ENCODE measurements at places on chromosomes 5 and 9.
A peak's percentile ranks its signal among the peaks of the same experiment; 100 is the strongest.

GRCh38 chr9:115596021-115596745, 478.2 kb upstream of the TNC start:
- no peak for DNase-seq

DNA sequence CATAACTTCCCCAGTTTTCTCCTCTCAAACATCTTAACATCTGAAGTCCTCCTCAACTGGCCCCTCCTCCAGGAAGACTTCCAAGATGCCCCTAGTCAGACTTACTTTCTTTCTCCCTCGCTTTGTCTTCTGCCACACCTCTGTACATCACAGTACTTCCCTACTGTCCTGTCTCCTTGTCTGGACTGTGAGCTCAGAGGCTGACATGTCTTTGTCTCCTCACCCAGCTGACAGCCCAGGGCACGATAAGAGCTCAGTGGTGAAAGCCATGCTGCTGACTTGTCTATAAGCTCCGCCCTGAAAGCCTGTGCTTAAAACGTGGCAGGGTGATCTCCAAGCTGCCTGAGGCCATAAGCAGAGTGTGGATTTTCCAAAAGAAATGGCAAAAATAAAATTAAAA, 33.0 kb upstream of the SLC25A51 start:
- DNase-seq = no peak

DNA sequence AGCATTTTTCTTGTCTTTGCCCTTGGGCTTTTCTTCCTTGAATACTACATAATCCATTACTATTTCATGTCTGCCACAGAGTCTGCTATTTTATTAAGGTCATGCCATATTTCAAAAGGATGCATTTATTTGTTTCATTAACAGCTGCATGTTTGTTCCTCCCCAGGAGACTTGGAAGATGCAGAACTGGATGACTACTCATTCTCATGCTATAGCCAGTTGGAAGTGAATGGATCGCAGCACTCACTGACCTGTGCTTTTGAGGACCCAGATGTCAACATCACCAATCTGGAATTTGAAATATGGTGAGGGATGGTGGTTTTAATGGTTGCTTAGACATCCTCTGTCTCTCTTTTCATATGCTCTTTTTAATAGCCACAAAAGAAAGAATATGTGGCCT, 4.0 kb downstream of the IL7R start:
- DNase-seq = no peak

DNA sequence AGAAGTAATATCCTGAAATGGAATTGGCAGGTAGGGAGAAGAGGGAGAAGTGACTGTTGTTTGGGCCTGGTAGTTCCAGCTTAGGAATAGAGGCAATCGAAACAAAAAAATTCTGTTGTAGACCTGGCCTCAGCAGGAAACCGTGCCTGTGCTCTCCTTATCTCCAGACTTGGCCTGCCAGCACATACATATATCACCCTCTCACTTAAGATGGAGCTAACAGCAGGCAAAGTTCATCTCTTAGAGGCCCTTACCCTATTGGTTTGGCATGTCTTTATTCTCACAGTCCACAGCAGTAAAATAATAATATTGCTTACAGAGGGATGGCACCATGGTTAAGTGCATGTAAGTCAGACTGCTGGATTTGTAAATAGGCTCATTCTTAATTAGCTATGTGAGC, 19.6 kb upstream of the TNC start:
- no peak for DNase-seq

DNA sequence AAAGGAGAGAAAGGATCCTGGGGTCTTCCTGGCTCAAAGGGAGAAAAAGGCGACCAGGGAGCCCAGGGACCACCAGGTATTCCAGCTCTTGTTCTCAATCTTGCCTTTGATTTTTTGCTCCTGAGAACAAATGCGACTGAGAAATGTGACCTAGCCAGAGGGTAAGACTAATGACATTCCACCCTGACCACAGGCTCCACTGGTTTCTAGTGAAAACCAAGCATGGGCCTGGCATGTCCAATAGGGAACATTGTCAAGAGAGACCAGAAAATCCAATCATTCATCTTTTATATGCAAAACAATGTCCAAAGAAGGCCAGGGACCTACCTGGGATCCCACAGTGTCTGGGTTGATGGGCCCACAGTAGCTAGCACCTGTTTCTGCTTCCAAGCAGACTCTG, 50.3 kb upstream of the TGFBR1 start:
- no peak for DNase-seq

GRCh38 chr9:101478444-101478843, 42.9 kb upstream of the ALDOB start:
- no peak for DNase-seq

DNA sequence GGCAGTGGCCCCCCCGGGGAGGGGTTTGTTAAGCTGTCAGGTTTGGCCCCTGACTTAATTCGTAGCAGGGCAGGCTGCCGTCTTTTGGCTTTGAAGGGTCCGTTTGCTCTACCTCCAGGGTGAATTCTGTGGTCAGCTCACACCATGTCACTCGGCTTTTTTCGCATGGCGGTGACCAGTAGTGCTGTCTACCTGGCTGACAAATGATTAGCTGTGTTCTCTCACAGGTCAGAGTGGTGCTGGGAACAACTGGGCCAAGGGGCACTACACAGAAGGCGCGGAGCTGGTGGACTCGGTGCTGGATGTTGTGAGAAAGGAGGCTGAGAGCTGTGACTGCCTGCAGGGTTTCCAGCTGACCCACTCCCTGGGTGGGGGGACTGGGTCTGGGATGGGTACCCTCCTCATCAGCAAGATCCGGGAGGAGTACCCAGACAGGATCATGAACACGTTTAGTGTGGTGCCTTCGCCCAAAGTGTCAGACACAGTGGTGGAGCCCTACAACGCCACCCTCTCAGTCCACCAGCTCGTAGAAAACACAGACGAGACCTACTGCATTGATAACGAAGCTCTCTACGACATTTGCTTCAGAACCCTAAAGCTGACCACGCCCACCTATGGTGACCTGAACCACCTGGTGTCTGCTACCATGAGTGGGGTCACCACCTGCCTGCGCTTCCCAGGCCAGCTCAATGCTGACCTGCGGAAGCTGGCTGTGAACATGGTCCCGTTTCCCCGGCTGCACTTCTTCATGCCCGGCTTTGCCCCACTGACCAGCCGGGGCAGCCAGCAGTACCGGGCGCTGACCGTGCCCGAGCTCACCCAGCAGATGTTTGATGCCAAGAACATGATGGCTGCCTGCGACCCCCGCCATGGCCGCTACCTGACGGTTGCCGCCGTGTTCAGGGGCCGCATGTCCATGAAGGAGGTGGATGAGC, 1.4 kb downstream of the TUBB4B start:
- DNase-seq = no peak

DNA sequence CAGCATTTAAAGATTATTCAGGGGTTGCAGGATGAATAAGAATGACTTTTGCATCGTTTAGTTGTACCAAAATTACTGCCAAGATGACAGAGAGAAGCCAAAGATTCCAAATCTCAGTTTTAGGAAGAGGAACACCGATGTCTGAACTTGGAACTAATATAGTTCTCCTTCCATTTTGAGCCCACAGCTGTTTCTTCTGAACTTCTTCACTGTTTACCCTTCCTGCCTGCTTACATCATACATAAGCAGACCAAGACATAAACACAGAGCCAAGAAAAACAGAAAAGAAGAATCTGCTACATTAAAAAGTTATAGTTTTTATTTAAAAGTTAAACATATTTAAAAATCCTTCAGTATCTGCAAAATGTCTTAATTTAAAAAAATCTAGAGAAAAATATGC, 146.9 kb upstream of the RAPGEF1 start:
- no peak for DNase-seq

DNA sequence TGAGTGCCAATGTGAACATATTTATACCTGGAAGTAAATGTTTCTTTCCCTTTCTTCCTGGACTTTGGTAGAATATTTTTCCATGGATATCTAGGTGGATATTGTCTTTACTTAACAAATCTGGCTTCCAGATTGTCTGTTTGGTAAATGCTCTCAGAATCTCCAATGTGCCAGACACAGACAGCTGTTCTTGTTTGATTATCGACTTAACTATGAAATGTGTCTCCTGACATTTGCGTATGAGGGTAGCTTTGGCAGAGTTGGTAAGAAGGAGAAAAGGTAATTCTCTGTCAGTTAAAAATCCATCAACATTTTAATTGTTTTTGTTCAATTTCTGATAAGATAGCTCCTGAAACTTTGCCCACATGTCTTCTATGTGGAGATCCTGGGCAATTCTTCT, 196.4 kb upstream of the NUDT12 start:
- no peak for DNase-seq

DNA sequence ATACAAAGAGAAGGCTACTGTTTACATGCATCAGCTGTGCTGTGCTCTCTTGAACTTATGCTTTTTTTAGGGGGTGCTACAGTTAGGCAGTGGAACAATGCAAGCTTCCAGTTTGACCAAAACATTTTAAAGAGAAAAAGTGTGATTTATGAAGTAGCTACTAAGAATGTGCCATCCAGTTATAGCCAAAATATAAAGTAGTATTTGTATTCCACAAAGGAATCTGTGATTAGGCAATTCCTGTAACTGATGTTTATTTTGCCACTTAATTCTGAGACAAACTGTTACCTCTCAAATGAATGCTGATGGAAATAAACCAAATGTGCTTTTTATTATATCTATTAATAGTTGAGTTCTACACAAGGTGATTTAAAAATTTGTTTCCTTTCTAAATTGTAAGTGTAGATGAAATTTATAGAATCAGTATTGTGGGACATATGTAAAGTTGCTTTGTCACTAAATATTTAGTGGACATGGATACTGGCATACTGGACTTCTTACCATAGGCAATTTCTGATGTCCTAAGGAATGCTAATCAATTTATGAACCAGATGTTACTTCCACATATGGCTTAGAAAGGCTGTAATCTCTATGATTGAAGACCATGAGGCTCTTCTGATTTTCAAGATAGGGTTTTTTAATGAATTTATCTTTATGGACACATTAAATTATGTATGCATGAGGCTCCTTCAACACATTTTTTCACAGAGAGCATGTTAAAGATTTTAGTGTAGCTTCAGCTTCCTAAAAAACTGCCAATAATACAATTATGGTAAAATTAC, 410.2 kb downstream of the PRR16 start:
- no peak for DNase-seq

GRCh38 chr5:116964438-116964837, 389.8 kb upstream of the SEMA6A start:
- no peak for DNase-seq

- no peak for DNase-seq
Measured at GRCh38 chr5:120152472-120152871, 311.6 kb upstream of the PRR16 start.

DNA sequence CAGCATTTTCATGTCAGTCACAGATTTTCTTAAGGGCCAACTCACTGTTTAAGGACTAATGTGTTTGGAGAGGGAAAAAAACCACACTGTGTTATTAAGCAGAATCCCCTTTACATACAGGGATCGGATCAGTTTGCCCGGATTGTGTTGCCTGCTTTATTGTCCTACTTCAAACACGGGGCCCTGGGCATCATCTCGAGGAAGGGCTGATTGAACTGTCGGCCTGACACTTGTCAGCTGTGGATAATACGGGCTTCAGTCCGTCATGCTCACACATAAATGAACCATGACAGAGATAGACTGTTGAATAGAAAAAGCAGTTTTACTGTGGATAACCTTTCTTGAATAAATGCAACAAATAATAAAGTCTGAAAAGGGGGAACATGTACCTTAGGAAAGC, 325.0 kb downstream of the ZSWIM6 start:
- no peak for DNase-seq

DNA sequence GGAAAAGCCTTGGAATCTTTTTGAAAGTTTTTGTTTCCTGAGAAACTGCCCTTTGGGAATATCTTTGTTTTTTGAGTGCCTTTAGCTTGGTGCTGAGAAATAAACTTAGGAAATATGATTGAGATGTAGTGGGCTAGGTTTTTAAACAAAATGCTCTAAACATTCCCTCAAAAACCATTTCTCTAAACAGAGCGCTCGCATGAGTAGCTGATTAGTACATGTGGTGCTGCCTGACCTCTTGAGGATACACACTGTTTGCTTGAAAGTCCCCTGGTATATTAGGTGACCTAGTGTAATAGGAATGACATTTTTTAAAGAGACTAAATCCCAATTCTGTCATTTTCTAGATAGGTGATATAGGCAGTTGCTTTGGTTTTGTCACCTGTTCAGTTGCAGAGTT, 132.3 kb downstream of the ADAMTSL1 start:
- no peak for DNase-seq

DNA sequence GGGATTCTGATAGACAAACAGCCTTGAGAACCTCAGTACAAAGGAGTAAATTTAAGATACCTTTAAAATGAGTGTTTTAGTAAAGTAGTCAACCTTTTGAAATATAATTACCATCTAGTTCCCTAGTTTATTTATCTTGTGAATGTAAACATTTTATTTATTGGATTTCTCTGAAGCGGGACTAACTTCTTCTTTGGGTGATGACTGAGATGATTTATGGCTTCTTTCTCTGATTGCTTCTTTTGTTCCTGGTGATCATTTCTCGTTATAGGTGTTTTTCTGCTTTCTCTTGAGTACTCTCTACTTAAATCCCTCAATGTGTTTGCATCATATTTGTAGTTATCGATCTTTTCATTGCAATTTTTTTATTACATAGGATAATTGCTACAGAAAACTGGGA, 33.2 kb downstream of the PRDM6 start:
- no peak for DNase-seq

- no peak for DNase-seq
Measured at GRCh38 chr9:120252248-120252647, 327.7 kb downstream of the CDK5RAP2 start.

GRCh38 chr9:77177894-77178794, 810 bp downstream of the VPS13A start:
- DNase-seq = peak; percentile 51

DNA sequence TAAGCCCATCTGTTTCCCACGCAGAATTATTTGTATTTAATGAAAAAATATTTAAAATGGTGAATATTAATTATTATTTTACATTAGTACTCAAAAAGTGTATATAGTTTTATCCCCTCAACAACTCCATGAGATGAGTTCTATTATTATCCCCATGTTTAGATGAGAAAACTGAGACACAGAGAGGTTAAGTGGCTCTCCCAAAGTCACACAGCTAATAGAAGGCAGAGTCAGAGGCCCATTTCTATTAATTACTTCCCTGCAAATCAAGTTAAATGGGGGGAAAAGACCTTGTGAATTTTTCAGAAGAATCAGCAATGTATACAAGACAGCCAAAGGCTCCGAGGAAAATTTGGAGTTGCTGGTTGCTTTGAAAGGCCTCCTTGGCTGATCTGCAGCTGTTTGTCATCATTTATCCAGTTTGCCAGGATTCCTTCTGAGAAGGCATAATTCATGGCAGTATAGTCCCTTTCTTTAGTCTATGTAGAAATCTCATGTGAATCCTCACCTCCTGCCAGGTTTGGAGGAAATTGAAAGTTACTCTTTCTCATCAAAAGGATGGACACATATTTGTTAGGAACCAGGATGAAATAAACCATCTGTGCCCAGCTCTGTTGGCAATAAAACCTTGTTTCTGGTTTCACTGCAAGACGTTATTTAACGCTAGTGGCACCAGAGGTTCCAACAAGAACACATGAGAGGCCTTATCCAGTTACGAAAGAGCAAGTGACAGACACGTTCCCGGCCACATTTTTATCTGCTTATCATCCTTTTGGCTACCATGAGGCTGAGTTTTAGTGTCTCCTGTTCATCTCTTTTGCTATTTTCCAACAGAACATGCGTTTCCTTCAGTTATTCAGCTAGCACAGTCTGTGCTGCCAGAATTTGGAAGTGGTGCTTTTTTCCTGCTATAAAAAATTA, 621 bp downstream of the FYB1 start:
- DNase-seq = no peak

All from memory B cell (primary cell).